CD4-positive, alpha-beta T cell (primary cell): ENCODE measurements at places on chromosomes 4 and X. TPM values are rescaled to one million over a fixed set of nuclear protein-coding genes. Genes with fewer than 3 reads are reported as not detected.

Gene SPOCK3
- not detected for total RNA-seq

Gene TMEM35A
- not detected for total RNA-seq

Gene SYP
- total RNA-seq: 0.17 TPM

Gene NOX1
- 0.36 TPM for total RNA-seq

Gene GABRB1
- total RNA-seq: not detected

Gene SYN1
- 0.87 TPM for total RNA-seq

Gene CNGA1
- total RNA-seq: not detected
